Left lobe of liver (tissue), 2 donors: ENCODE measurements at places on chromosomes 6 and 20. TPM values are rescaled to one million over a fixed set of nuclear protein-coding genes. Genes with fewer than 3 reads are reported as not detected.

- no peak for DNase-seq
Observed at GRCh38 chr6:69868961-69869360, 2.6 kb downstream of the COL19A1 start.

- no peak for DNase-seq
Observed at GRCh38 chr6:156980515-156980914, 203.3 kb downstream of the ARID1B start.

DNA sequence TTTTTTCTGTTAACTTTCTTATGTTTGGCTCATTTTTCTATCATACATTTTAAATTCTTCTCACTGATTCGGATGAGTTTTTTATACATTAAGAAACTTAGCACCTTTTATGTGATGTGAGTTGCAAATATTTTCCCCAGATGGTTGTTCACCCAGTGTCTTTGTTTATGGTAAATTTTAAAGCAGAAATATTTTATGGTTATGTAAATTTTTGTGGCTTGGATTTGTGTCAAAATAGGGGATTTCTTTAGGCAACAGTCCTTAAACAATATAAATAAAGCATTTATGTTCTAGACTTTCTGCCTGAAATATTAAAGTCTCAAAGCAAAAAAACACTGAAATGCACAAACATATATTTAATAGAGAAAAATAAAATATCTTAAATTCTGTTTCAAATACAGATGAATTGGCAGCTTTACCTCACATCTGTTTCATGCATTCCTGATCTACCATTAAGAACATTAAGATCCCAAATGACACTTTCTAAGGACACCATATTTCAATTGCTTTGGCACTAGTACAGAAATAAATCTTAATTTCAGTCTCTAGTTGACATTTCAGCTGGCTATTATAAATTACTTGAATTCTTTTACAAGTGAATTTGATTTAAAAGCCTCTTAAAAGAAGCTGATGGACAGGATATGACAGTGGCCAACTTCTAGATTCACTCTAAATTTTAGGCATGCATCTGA, 646.6 kb downstream of the HACE1 start:
- DNase-seq = no peak

DNA sequence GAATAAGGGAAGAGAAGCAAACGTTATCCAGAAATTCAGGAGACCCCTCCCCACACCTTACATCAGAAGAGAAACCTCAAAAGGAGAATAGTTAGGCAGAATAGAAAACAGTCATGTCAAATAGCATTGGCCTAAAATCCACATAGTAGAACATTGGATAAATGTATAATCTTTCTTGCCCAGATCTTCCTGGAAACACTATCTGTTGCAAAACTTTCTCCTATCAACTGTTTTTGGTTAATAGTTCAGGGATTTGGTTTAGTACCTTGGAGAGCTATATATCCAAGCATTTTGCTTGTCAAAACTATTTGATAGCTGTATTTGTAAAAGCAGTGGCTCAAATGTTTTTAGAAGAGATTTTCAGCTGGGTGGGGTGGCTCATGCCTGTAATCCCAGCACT, 74.3 kb upstream of the PHACTR2 start:
- no peak for DNase-seq

GRCh38 chr6:18491308-18492045, 104.3 kb downstream of the RNF144B start:
- DNase-seq = no peak

BTN1A1 gene
- total RNA-seq = not detected

DNA sequence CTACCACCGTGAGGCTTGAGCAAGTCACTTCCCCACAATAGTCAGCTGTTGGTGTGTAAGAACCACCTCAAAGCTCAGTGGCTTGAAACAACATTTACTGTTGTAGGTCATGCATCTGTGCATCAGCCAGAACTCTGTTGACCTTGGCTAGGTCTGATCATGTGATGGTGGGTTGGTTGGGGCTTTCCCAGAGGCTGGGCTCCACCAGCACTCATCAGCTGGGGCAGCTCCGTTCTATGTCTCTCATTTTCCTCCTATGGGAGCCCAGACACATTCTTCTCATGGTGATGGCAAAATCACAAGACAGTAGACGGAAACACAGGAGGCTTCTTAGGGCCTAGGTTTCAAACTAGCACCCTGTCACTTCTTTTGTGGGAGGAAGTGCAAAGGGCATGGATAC, 42.8 kb upstream of the PSMF1 start:
- no peak for DNase-seq

GRCh38 chr20:59149678-59150504, 13.7 kb upstream of the ZNF831 start:
- peak; percentile 38 for DNase-seq

DNA sequence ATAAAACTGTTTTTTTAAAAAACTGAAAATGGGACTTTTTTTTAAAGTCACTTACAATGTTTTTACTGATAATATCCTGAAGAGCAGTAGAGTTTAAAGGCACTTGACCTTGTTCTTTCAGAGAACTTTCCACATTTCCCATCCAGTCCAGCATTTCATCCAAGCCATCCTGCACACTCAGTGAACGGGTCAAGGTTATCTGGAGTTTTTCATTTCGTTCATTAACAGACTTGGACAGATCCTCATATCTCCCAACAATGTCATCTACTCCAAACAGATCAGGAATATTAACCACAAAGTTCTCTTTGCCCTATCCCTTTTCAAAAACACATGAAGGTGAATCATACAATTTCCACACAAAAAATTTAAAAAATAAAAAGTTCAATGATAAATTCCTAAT, 69.1 kb downstream of the DST start:
- no peak for DNase-seq

DNA sequence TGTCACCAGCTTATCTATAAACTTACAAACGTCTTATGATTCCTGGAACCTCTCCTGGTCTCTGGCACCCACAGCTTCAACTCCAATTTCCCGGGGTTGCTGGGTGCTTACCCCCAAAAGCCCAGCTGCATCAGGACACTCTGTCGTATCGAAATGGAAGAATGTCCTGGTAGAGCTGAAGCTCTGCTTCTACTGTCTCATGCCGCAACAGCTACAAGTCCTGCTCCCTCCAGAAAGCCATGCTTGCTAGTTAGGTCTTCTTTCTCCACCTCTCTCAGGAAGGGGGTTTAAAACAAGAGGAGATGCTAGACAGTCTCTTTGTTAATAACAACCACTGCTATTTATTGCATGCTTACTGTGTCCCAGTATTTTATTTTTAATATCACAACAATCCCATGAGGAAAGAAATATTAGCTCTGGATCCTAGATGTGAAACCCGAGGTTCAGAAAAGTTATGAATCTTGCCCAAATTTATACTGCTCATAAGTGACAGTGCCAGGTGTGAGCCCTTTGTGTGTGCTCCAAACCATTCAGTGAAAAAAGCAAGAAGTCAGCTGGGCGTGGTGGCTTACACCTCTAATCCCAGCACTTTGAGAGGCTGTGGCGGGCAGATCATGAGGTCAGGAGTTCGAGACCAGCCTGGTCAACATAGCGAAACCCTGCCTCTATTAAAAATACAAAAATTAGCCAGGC, 82.3 kb upstream of the GCM1 start:
- DNase-seq = no peak

DHX16 gene
- 15.2 TPM for total RNA-seq

POM121L2 gene
- not detected for total RNA-seq

GRCh38 chr6:6405997-6406714, 85.7 kb upstream of the F13A1 start:
- no peak for DNase-seq

DNA sequence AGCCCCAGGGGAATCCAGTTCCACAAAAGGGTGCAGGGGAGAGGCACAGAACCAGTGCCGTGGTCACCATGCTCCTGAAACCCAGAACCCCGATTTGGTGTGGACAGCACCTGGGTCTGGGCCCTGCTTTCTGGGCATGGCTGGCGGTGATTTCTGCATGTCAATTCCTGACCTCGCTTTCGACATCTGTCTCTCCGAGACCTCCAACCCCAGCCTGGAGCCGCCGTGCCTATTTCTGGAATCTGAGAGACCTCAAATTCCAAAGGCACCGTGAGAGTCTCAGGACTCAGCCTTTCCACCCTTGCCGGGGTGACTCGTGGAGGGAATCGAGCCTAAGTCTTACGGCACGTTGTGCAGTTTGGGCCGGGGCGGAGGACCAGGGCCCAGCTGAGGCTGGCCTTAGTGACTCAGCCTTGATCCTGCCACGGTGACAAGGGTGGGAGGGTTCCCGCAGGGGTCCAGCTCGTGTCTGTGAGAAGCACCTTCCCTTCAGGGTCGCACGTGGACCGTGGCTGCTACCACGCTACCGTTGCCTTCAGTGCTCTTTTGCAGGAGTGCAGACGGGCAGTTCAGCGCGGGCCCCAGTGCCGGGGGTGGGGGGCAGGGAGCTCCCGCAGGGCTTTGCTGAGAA, 133.7 kb downstream of the PXDC1 start:
- DNase-seq = no peak

DNA sequence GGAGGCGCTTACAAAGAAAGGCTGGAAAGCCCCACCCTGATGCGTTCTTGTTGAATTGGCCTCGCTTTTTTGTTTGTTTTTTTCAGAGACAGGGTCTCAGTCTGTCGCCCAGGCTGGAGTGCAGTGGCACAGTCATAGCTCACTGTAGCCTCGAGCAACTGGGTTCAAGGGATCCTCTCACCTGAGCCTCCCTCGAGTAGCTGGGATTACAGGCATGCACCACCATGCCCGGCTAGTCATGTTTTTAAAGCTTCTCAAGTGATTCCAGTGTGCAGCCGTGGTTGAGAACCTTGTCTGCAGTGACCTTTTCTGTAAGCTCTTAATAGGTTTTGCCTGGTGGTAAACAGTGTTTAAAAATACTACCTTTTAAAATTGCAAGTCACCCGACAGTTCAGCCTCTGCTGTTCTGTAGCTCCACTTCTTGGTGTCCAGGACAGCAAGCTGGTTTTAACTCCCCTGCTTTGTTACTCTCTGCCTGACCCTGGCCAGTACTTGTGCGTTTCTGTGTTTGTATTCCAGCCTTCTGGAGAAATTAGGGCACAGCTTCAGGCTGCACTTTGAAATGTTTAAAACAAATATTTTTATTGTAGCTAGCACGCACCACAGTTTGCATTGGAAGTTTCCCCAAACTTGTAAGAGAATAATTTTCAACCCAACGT, 54.4 kb downstream of the KDM1B start:
- DNase-seq = peak; percentile 70

DNA sequence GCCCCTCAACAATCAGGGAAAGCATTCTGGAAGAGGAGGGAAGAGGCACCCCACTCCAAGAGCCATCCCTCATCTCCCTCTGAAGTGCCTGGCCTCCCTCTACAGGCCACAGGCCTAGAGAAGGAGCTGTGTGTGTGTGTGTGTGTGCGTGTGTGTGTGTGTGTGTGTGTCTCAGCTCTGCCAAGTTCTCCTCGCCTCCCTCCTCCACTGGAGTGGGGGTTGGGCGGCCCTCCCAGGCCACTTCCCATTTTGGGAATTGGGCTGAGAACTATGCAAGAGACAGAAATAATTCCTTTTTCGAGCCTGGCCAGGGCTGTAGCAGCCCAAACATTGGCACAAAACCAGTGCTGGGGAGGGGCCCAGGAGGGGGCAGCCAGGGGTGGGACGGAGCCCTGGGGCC, 35.7 kb downstream of the KCNB1 start:
- DNase-seq = peak; percentile 52

SLC22A7 gene
- total RNA-seq = 269 TPM

GRCh38 chr6:96990462-96990861, 65.9 kb downstream of the KLHL32 start:
- DNase-seq = no peak

LGSN gene
- 1.0 TPM for total RNA-seq

GRCh38 chr6:5157621-5158138, 72.5 kb downstream of the PPP1R3G start:
- DNase-seq = no peak

MACROD2 gene
- total RNA-seq = 3.7 TPM

DNA sequence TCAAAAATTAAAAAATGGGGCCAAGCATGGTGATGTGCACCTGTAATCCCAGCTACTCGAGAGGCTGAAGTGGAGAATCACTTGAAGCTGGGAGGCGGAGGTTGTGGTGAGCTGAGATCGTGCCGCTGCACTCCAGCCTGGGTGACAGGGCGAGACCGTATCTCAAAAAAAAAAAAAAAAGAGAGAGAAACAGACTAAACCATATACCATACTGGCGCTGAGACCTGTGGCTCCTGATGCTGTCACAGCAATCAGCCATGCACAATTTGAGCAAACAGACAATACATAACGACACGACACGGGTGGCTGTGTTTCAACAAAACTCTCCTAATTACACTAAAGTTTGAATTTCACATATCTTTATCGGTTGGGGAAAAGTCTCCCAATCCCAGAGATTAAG, 14.9 kb upstream of the CBFA2T2 start:
- DNase-seq = no peak

DNA sequence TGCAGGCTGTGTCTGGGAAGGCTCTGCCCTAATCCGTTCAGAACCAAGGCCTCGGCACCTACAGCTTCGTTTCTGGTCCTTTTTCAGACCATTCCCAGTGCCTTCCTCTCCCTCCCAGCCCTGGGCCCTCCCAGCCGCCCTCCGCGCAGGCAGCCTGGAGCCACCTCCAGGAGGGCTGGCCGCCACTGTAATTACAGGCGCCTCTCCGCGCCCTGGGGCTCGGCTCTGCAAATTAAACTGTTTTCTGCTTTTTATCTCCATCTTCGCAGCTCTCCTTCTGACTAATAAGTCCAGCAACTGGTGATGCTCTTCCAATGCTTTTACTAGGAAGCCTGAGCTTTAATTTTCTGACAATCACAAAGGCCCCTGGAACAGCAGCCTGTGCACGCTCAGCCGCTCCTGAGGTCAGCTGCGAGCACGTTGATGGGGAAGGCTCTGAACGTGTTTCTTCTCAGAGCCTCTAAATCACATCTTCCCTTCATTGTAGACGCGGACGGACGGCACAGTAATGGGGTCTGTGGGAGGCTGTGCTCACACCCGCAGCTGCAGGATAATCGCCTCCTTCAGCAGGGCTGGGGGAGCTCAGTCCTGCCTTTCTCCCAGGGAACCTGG, 194.6 kb downstream of the DLL1 start:
- peak; percentile 26 for DNase-seq

DNA sequence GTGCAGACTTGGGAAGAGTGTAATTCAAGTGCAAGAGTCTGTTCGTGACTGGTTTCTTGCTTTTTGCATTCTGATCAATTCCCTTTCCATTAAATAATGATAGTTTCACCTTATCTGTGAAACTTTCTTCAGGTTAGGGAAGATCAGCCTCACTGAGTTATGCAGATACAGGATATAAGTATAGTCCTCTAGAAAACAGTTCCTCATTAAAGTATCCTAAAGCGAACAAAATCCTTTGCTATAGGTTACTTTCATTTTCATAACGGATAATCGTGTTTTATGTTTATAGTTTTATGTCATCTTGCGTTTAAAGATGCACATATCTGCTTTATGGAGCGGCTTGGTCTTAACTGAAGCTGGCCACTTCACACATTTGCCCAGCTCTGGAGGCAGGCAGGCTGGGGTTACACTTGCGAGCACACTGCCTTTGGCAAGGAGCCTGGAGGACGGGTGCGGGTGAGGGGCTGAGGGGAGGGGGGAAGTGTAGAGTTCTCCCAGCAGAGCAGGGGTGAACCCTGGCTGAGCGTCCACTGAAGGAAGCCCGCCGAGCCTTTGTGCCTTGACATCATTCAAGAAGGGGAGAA, 123.5 kb upstream of the IFNGR1 start:
- DNase-seq = no peak

- DNase-seq = no peak
Observed at GRCh38 chr20:58839474-58839874, 11.2 kb downstream of the GNAS-AS1 start.

JPH2 gene
- total RNA-seq = 0.13 TPM

SIM1 gene
- not detected for total RNA-seq

PLN gene
- total RNA-seq = 0.18 TPM
